ENCODE measurements at places on chromosomes 6 and 20.

- no peak for DNase-seq
Observed at GRCh38 chr6:36743538-36744303, 46.1 kb downstream of the RAB44 start.

- DNase-seq: no peak
Observed at GRCh38 chr6:2204272-2204671, 41.1 kb downstream of the GMDS start.

- DNase-seq: no peak
Observed at GRCh38 chr6:141734071-141734840, 398.5 kb upstream of the GJE1 start.

GRCh38 chr20:40565001-40565681, 123.9 kb downstream of the MAFB start:
- no peak for DNase-seq

DNA sequence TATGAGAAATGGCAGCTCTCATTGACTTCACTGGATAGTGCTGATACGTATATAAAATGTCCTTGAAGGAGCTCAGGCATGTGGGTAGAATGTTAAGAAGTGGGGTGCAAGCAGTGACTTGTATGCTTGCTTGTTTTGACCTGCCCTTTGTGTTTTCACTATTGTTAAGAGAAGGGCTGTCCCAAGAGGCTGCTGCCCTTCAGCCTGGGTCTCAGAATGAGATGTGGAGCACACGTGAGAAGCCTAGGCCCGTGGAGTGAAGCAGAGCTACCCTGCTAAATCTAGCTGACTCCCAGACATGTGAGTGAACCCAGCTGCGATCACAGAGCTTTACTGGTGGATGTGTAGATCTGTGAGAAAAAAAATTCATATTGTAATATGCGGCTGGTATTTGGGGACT, 305.3 kb upstream of the RGS17 start:
- DNase-seq: no peak

DNA sequence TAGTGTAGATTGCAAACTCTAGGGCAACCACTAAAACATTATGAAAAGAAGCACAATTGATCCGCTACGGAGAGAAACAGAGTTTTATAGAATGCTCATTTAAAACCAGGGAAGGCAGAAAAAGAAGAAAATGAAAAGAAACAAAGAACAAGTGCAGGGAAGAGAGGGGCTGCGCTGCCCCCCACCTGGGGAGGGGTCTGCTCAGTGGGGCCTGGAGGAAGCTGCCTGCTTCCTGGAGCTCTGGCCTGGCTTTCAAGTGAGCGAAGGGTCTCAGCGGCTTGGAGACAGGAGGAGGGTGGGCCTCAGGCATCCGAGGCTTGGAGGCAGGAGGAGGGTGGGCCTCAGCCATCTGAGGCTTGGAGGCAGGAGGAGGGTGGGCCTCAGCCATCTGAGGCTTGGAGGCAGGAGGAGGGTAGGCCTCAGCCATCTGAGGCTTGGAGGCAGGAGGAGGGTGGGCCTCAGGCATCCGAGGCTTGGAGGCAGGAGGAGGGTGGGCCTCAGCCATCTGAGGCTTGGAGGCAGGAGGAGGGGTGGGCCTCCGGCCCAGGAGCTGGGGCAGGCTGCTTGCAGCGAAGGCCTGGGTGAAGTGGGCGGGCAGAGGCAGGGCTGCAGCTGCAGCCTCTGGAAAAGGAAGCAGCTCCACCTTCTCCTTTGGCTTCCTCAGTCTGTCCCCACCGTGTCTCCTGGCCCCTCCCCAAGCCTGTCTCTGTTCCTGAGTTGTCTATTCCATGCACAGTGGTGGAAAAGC, 406.3 kb downstream of the TAF4 start:
- no peak for DNase-seq

GRCh38 chr6:160031442-160031841, 62.6 kb downstream of the IGF2R start:
- DNase-seq: no peak

GRCh38 chr6:11845664-11846577, 67.3 kb upstream of the ADTRP start:
- no peak for DNase-seq

- no peak for DNase-seq
Observed at GRCh38 chr6:163599136-163599535, 184.6 kb downstream of the QKI start.

DNA sequence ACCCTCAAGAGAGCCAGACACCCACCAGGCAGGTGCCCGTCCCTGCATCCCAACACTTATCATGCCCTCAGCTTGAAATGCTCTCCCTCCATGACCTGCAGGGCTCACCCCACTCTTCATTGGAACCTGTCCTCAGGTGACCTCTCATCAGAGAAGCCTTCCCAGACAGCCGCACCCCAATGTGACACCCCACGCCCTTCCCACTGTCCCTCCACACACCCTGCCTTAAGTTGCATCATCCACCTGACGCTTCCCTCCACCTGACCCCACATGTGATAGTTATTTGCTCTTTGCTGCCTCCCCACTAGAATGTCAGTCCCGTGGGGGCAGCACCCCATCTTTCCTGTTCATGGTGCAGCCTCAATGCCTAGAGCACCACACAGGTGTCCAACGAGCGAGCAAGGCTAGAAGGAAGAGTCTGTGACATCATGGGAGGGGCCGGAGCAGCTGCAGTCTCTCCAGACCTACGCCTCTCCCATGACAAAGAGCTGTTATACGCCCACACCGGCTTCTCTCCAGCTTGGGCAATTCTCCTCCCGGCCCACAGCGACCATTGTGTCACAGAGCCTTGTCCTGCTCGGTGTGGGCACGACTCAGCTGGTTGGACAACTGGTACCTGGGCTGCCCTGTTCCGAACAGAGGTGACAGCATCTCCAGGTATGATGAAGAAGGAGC, 58.2 kb downstream of the NFATC2 start:
- DNase-seq: no peak

Data from activated naive CD4-positive, alpha-beta T cell treated with anti-CD3 and anti-CD28 coated beads for 36 hours (primary cell).